ENCODE measurements at places on chromosomes 6 and 20.

GRCh38 chr6:111487661-111488060 is 4.6 kb upstream of the REV3L start:
- no peak for DNase-seq

GRCh38 chr6:152941746-152942145 is 41.1 kb downstream of the FBXO5 start:
- DNase-seq, result no peak

DNA sequence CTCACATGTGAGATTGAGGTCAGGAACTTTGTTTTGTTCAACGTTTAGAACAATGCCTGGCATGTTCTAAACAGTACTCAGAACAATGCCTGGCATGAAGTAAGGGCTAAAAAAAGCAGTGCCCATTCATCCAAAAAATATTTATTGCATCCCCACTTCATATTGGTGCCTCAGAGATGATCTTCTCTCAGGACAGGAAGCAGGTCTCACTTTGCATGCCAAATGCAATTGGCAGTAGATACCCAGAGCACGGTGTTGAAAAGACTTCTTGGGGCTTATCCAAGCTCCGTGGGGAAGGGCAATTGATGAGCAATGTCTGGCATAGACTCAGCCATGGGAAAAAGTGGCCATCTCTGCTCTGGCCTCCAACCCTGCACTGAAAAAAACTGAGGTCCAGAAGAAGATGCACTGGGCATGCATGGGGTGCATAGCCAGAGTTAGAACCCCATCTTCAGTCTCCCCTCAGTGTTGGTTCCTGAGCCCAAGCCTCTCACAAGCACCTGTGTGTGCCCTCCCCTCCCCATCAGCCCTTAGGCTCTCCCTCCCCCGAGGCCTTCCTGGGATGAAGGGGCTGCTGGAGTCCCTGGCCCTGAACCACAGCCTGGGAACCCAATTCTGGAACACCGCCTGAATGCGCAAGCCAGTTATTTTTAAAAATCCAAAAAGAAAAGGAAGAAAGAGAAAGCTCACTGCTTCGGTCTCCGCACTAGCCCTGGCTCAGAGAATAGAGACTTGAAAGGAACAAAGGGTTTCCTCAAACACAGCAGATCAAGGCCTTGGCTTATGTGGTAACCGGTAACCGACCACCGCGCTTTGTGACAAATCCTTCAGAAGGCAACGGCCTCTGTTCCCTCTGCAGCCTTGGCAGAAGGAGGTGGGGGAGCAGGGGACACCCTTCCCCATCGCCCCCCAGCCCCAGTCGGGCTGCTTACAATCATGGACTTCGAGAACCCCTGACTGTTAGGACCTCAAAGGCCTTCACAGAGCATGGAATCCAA is 78.5 kb upstream of the SIRPA start:
- DNase-seq, result no peak

DNA sequence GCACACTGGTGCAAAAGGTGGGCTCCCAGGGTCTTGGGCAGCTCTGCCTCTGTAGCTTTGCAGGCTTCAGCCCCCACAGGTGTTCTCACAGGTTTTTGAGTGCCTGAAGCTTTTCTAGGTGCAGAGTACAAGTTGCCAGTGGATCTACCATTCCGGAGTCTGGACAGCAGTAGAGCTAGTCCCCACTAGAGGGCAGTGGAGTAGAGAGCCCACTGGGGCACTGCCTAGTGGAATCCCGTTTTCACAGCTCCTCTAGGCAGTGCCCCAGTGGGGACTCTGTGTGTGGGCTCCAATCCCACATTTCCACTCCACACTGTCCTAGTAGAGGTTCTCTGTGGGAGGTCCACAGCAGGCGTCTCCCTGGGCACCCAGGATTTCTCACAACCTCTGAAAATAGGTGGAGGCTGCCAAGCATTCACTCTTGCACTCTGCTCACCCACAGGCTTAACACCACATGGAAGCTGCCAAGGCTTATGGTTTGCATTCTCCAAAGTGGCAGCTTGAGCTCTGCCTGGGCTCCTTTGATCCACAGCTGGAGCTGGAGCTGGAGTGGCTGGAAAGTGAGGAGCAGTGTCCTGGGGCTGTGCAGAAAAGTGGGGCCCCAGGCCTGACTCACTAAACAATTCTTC is 86.3 kb upstream of the PROKR2 start:
- DNase-seq, result peak; percentile 32

DNA sequence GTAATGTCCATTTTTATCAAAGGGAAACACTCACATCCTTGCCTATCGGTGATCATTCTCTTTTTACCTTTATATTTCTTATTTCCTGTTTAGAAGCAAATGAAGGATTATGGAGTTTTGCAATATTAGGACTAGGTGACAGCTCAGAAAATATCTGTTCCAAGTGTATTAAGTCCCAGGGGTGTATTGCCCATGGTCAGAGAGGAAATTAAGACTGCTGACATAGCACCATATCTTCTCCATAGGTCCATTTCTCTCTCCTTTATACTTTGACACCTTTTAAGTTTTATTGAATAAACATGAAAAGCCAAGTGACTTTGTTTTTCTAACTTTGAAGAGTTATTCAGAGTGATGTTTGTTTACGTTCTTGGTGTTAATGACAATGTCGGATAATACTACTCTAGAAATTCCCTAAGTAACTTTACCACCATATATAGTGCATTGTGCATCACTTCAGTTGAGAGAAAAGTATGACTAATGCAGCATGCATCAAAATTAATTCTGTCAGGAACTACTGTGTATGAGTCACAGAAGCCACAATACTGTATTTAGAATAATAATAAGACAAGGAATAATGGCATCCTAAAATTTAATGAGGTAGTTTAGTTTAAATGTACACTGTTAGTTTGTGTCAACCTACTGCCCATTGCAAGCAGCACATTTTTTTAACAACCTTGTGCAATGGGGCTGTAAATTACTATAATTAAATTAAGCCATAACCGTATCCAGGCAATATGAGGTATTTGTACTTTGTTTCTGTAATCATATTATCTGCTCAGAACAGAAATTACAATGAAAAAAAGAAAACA is 474.4 kb upstream of the RNF217 start:
- no peak for DNase-seq

DNA sequence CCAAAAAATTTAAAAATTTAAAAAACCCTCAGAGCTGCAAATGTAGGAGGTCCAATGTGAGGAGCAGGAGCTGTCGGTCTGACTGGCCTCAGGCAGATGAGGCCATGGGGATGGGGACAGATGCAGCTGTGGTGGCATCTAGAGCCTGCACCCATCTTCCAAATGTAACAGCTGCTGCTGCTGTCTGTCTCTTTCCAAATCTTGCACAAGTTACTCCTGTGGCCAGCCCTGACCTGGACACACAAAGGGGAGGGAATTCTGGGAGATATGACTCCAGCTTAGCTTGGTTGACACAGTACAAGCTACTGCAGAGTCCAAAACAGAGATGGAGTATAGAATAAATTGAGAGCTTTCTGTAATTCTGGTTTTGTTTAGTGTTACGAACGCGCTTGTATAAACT is 115.2 kb downstream of the PRND start:
- DNase-seq, result no peak

GRCh38 chr6:152209211-152209610 is 401.7 kb downstream of the ESR1 start:
- DNase-seq, result no peak

- DNase-seq, result peak; percentile 24
Measured at GRCh38 chr6:149723771-149724417, 6.0 kb upstream of the LATS1 start.

DNA sequence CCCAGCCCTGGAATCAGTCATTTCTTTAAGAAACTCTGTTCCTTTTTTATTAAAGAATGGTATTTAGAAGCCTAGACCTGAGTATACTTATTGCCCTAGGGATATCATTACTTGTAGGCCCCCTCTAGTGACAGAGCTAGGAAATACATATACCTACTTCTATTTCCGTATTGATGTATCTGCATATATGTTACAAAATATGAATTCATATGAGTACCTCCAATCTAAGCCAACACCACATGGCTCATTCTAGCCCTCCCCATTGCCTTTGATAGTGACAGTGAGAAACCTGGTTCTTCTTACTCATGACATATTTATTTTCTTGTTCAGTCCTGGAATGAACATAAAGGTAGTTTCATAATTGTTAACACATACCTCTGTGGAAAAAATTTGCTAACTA is 137.2 kb downstream of the FARS2 start:
- no peak for DNase-seq

DNA sequence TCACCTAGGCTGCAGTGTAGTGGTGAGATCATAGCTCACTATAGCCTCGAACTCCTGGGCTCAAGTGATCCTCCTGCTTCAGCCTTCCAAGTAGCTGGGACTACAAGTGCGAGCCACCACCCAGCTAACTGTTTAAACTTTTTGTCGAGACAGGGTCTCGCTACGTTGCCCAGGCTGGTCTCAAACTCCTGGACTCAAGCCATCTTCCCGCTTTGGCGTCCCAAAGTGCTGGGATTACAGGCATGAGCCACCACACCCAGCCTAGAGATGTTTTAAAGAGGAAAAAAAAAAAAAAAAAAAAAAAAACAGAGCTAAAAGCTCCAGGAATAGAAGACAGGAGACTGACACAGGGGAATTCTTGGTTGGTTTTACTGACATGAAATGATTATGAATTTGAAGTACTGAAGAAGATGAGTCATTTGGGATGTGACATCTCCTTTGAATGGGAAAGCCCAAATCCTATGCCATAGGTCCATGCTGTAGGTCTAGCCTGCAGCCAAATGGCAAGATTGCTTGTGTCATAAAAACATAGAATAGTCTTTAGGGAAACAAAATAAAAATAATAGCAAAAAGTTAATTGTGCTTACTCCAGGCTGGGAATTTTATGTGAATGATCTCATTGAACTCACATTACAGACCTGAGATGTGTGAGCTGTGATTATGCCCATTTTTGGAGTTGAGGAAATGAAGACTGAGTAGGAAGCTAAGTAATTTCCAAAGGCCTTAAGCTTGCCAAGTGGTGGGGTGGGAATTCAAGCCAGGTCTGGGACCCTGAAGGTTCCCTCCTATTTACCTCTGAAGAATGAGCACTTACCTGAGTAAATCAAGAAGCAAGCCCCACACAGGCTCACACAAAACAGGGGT is 24.3 kb upstream of the NHSL1 start:
- no peak for DNase-seq

GRCh38 chr20:699811-700338 is 24.3 kb upstream of the SCRT2 start:
- no peak for DNase-seq

GRCh38 chr6:52098721-52099120 is 11.3 kb upstream of the PKHD1 start:
- no peak for DNase-seq

DNA sequence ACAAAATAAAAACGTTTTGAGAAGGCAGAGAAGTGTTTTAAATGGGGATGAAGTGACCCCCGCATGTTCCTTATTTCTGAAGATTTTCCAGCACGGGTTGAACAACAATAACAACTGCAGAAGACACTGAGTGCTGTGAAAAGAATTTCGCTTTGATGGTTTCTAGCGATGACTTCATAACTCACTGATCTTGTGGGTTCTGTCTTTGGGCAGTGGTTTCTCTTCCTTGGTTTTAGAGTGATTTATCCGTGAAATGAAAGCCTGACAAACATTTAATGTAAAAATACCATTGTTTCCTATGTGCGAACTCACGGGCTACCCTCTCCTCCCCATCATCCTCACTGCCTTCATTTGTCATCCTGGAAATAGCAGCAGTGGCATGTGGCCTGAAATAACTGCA is 793.9 kb downstream of the QKI start:
- DNase-seq, result no peak

DNA sequence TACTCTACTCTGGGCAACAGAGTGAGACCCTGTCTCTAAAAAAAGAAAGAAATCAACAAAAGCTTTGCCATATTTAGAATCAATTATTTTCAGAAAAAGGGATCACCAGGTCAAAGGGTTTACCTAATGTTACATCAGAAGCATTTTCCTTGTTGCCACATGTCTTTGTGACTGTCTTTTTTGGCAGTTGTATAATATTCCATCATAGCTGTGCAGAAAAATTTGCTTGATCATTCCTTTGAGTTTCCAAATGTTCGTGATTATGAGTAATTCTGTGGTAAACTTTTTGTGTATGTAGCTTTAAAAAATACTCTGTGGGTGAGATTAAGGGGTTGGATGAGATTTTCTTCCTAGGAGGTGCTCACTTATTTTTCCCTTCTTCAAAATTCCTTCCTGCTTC is 26.4 kb downstream of the PNPLA1 start:
- no peak for DNase-seq

DNA sequence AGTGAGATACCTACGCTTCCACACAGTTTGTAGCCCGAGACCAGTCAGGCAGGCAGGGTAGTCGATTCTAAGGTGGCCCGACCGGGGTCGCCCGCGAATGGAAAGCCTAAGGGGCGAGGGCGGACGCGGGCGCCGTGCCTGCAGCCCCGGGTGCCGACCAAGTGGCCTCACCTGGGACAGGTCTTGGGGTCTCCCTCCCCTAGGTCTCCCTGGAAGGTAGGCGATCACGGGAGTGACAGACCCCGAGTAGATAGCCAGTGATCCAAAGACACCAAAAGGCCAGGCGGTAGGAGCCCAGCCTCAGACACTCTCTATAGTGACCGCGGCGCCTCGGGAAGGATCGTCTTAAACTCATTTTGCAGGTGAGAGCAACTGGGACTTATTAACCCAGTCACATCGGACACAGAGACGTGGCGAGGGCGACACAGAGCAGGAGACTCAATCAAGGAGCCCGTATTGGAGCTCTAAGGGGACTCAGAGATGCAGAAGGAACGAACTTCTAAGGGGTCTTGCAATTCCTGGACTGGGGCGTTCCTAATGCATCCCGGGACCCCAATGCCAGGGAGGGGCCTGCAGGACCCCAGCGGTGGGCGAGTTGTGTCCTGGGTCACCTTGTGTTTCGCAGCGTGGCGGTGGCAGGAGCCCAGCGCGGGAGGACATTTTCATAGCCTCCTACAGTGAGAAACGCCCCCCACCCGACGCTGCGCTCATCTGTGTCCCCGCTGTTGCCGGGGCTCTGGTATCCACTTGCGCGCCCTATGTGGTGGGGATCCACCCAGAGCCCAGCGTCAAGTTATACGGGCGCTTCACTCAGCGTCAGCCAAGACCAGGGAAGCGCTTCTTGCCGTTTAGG is 2.1 kb upstream of the VSX1 start:
- DNase-seq, result peak; percentile 70

GRCh38 chr6:137492289-137493217 is 1.6 kb downstream of the OLIG3 start:
- DNase-seq, result no peak

DNA sequence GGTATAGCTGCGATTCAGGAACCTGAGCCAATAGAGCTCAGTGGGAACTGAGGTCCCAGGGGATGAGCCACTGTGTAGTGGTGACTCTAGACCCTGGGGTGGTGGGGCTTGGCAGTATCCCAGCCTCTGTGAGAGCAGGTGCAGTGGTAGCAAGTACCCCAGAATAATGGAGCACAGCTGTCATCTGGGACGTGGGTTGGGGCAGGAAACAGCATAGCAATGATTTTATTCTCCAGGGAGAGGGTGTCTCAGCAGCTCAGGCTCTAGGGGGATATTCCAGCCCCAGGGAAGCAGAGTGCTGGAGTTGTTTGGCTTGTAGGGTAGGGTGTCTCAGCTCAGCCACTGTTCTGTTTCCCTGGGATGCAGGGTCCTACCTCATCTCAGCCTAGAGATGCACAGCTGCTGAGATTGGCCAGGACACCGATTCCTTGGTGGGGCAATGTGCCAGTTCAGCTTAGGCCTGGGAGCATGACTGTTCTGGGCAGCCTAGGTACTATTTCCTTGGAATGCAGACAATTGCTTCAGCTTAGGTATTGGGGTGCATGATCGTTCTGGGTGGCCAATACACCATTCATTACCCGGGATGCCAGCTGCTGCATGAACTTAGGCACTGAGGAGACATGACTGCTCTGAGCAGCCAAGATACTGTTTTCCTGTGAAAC is 34.0 kb upstream of the NUP153 start:
- DNase-seq, result no peak

Measured in activated naive CD8-positive, alpha-beta T cell treated with anti-CD3 and anti-CD28 coated beads, Interleukin-2, amount 50 U/mL, for 24 hours (primary cell).